ENCODE measurements at places on chromosomes 5 and 9. TPM values are rescaled to one million over a fixed set of nuclear protein-coding genes. Genes with fewer than 3 reads are reported as not detected.

GRCh38 chr9:98263080-98263479 is 7.6 kb upstream of the TBC1D2 start:
- no peak for DNase-seq

GRCh38 chr9:90822866-90823265 is 21.2 kb downstream of the SYK start:
- no peak for DNase-seq

The TENT4A gene
- 10.1 TPM for total RNA-seq

The EIF4E1B gene
- not detected for total RNA-seq

DNA sequence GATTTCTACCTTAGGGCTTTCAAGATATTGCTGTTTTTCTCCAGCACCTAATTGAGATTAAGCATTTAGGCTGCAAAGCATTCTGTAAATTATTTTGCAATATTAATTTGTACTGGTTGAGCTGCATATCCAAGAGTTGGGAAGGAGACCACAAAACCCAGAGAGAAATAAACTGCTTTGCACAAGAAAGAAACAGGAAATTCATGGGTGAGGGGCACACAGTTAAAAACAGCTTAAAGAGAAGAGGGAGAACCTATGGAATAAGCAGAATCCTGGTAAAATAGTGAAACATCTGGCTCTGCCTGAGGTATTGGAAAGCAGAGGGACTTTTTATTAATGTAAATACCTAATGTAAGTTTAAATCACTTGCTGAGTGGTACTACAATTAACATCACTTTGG is 243.0 kb downstream of the TMEM167A start:
- DNase-seq: no peak

- no peak for DNase-seq
Observed at GRCh38 chr9:120387257-120388002, 192.5 kb downstream of the CDK5RAP2 start.

The PPP2R2B gene
- total RNA-seq: 14.1 TPM

GRCh38 chr9:109043578-109043977 is 30.3 kb upstream of the CTNNAL1 start:
- DNase-seq: no peak

DNA sequence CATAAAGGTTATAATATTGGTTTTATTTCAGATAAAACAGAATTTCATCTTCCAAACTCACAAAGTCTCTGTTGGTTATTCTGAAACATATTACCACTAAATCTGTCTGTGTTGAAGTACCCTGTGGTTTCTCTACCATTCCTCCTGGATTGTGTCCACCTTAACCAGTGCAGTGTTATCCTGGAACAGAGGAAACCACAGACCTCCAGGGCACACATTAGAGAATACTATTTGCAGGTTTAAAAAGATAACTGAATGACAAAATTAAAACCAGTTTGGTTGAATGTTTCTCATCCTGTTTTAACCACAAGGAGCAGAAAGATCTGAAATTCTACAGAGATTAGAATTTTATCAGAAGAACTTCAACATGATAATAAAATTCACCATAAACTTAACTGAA is 251.8 kb downstream of the CWC27 start:
- DNase-seq: no peak

DNA sequence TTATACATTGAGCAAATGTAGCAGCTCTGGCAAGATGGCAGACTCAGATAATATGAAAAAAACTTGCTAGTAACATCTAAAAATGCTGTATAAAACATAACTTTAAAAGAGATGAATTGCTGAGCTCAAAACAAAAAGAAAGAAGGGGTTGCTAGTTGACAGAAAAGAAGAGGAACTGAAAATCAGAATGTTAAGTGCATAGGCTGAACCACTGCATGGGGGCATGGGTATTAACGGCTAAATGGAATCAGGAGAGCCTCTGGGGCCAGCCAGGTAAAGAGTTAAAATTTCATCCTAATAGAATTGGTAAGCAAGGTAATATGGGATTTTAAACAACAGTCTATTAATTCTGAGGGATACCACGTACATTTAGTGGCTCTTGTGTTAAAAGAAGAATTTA is 146.8 kb downstream of the SMC2 start:
- DNase-seq: no peak

GRCh38 chr5:158409507-158409906 is 550.6 kb upstream of the CLINT1 start:
- DNase-seq: no peak

GRCh38 chr5:160772854-160773253 is 79.2 kb downstream of the ATP10B start:
- no peak for DNase-seq

GRCh38 chr9:114524247-114524681 is 19.0 kb upstream of the WHRN start:
- DNase-seq: no peak

The CD72 gene
- total RNA-seq: 1.4 TPM

GRCh38 chr5:147346006-147346561 is 111.3 kb downstream of the STK32A start:
- no peak for DNase-seq

DNA sequence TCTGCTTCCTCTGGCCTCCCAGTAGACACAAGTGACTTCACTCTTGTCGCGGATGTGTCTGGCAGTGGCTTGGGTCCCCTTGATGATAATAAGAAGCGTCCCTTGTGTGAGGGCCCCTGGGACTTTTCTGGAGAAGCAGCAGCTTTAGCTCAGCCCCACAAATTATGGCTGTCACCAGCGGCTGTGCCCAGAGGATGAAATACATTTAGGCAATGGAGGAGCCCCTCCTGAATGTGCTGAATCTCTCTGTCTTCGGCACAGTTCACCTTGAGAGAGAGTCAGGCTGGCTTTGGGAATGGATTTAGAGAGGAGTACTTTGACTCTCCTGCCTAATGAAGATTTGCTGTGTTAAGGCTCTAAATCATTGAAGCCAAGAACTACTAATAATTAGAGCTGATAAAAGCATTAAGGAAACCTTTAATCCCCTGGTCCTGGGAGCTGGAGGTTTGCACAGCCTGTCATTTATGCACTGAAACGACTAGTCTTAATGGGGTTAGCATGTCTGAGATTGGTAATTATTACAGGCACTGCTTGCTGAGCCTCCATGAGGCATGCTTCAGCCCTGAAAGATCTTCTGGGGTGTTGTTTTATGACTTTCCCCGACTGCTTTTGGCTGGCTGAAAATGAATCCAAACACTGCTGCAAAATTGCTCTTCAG is 127.0 kb downstream of the TENT4A start:
- no peak for DNase-seq

DNA sequence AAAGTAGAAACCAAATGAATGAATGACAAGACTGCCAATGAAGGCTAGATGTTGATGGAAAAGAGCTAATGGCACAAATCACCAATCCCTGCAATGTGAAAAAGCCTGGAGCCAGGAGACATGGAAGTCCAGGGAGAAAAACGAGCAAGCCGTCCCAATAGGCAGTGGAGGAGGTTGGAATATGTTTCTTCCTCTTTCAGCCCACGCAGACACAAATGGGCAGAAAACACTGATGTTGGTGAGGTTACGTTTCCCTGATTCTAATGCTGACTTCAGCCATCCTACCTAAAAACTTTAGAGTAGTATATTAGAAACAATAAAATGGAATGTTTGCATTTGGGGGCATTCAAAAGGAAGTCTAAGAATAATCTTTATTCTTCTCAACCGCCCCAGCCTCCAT is 23.9 kb upstream of the KIF2A start:
- DNase-seq: no peak

- DNase-seq: peak; percentile 51
Observed at GRCh38 chr5:149419859-149420544, 40.9 kb upstream of the IL17B start.

GRCh38 chr5:103901885-103902284 is 339.3 kb upstream of the NUDT12 start:
- DNase-seq: no peak

- no peak for DNase-seq
Observed at GRCh38 chr5:80037366-80037765, 2.2 kb downstream of the THBS4 start.

Data from cardiac muscle cell (in vitro differentiated cells and primary cell).